Stimulated activated CD8-positive, alpha-beta memory T cell treated with anti-CD3 and anti-CD28 coated beads, Interleukin-7, amount 100 ng/mL, for 1 hour (primary cell): ENCODE measurements at places on chromosomes 7 and 10.

GRCh38 chr7:40482845-40483244 is 348.0 kb downstream of the SUGCT start:
- DNase-seq = no peak

- DNase-seq = no peak
These were observed 774 bp downstream of the PON2 start for GRCh38 chr7:95433952-95434556.

GRCh38 chr7:7802531-7802930 is 84.1 kb upstream of the RPA3 start:
- DNase-seq = no peak

DNA sequence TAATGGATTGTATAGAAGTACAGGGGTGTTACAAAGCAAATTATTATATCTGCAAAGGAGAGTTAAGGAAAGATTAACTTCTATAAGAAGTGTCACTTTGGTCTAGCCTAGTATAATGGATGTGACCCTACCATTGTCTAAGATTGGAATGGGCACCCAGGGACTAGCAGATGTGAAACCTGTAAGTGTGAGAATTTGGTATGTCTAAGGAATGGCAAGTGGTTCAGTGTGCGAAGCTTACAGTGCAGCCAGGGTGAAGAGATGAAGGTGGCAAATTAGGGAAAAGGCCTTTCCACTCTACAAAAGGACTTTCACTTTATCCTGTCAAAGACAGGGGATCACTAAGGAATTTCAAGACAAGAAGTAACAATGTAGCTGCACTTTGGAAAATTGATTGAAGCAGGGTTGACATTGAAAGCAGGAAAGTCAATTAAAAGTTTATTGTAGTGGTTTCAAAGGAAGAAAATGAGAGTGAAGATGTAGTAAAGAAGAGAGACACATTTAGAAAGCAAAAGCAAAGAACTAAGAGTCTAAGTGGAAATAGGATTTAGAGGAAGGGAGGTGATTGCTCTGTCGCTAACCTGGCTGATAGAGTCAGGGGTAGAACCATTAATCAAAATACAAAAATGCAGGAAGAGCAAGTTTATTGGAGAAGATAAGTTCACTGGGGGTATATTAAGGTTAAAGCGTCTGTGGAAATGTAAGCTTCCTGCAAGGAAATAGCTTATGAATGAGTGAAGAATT is 47.4 kb downstream of the KCND2 start:
- no peak for DNase-seq
